ENCODE measurements at places on chromosomes 12 and 14. TPM values are rescaled to one million over a fixed set of nuclear protein-coding genes. Genes with fewer than 3 reads are reported as not detected.

The KRT3 gene
- not detected for total RNA-seq

GRCh38 chr12:123713398-123713797 is 1.2 kb downstream of the ATP6V0A2 start:
- H3K27me3 ChIP-seq, result no peaks in the 10 kb centered on the region
- peak; percentile 35 for DNase-seq
- H3K27ac ChIP-seq, result peak overlapping the region; percentile 96
- H3K4me3 ChIP-seq, result peak overlapping the region; percentile 96
- H3K36me3 ChIP-seq, result peaks cover 23% of the 10 kb centered on the region

The PZP gene
- total RNA-seq, result not detected

The BIN2 gene
- total RNA-seq, result 39.9 TPM

The SPRYD3 gene
- total RNA-seq, result 13.7 TPM

GRCh38 chr12:120254809-120255208 is 10.7 kb downstream of the PXN start:
- peaks cover 84% of the 10 kb centered on the region for H3K4me1 ChIP-seq
- H3K4me3 ChIP-seq, result no peak overlapping the region
- no peaks in the 10 kb centered on the region for H3K27me3 ChIP-seq
- peaks cover 24% of the 10 kb centered on the region for H3K36me3 ChIP-seq
- DNase-seq, result no peak

- H3K36me3 ChIP-seq, result peaks cover 27% of the 10 kb centered on the region
- H3K27ac ChIP-seq, result peak overlapping the region; percentile 64
- no peak overlapping the region for H3K4me3 ChIP-seq
- DNase-seq, result no peak
- H3K27me3 ChIP-seq, result no peaks in the 10 kb centered on the region
Observed at GRCh38 chr12:119682639-119683252, 14.8 kb downstream of the PRKAB1 start.

DNA sequence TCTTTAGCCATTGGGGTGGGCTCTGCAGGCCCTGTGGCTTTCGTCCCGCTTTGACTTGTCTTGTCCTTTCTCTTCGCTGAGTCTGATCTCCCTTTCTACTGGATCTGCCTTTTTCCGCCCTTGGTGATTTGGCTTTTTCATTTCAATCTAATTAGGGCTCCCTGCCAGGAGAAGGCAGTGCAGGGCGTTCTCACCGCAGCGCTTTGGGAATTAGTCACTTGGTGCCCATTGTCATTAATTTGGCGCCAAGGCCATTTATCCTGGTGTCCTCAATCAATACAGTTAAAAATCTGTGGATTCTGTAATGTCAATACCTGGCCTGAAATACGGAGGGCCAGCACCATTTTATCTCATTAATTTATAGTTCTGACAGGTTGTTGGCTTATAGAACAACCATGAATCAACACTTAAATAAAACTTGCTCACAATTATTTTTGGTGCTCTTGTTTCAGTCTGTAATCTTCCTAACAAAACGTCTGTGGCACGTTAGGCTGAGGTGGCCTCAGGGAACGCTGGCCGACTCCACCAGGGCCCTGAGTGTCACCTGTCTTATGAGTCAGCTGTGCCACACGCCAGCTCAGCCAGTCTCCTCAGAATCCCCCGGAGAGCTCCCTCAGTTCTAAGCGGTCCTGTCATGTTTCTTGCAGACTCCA is 115.7 kb downstream of the BEGAIN start:
- H3K27me3 ChIP-seq, result no peaks in the 10 kb centered on the region
- no peak overlapping the region for H3K27ac ChIP-seq
- peaks cover 4% of the 10 kb centered on the region for H3K36me3 ChIP-seq
- peaks cover 4% of the 10 kb centered on the region for H3K4me1 ChIP-seq
- no peak for DNase-seq
- H3K4me3 ChIP-seq, result no peak overlapping the region

The POTEM gene
- total RNA-seq, result not detected

The OR4E2 gene
- total RNA-seq, result not detected

Measured in activated CD4-positive, alpha-beta T cell treated with anti-CD3 and anti-CD28 coated beads for 36 hours (primary cell).